T-cell (primary cell): ENCODE measurements at places on chromosomes 13 and 19.

- no peak for DNase-seq
These were observed 123.3 kb downstream of the AKAP11 start for GRCh38 chr13:42395086-42395821.

- no peak for DNase-seq
These were observed 443.7 kb upstream of the PRR20A start for GRCh38 chr13:56697011-56697410.

DNA sequence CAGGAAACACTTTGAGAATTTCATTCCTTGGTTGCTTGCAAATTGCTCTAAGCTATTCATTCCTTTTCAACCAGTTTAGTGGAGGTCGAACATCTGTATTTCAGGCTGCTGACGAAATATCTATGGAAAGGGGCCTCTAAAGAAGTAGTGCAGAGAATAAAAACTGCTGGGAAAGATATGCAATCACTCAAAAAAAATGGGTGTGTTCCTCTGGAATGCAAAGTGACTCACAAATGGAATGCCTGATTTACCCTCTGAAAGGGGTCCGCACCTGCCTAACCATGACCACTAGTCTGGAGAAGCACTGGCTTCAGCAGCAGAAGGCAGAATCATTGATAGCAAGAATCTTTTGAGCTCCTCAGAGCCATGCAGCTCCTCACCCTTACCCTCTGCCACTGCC is 129.4 kb downstream of the PCDH9 start:
- no peak for DNase-seq

DNA sequence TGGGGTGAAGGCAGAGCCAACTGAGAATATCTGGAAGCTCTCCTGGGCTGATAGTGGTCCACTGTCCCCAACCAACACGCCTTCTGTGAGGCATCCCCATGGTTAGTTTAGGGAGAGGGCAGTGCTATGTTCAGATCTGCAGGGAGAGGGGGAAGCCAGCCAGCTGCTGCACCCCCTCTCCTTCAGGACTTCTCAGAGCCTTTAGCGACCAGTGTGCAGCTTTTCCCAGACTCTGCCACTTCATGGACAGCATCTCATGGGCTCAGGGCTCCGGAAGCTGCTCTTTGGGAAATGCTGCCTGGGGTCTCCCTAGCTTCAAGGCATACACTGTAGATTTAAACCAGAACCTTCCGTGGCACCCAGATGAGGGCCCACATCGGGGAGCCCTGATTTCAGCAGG is 33.5 kb downstream of the TMED1 start:
- DNase-seq = no peak

GRCh38 chr19:11279505-11280236 is 16.3 kb upstream of the TSPAN16 start:
- DNase-seq = peak; percentile 23

- no peak for DNase-seq
These were observed 21.5 kb upstream of the GARRE1 start for GRCh38 chr19:34232566-34233481.
